ENCODE measurements at places on chromosomes 16 and 17.

GRCh38 chr16:53097190-53097589 is 42.4 kb downstream of the CHD9 start:
- DNase-seq, result no peak

- peak; percentile 75 for DNase-seq
Measured at GRCh38 chr17:81253358-81254131, 14.4 kb downstream of the NDUFAF8 start.

- DNase-seq, result peak; percentile 66
Measured at GRCh38 chr16:997440-998051, 16.0 kb downstream of the SOX8 start.

- no peak for DNase-seq
Measured at GRCh38 chr16:59173408-59173831, 439.3 kb upstream of the GOT2 start.

GRCh38 chr17:44465897-44466296 is 37.3 kb downstream of the GPATCH8 start:
- no peak for DNase-seq

GRCh38 chr17:78358538-78359320 is 1.1 kb downstream of the SOCS3 start:
- no peak for DNase-seq

- no peak for DNase-seq
Measured at GRCh38 chr17:58617563-58617962, 74.3 kb downstream of the TEX14 start.

DNA sequence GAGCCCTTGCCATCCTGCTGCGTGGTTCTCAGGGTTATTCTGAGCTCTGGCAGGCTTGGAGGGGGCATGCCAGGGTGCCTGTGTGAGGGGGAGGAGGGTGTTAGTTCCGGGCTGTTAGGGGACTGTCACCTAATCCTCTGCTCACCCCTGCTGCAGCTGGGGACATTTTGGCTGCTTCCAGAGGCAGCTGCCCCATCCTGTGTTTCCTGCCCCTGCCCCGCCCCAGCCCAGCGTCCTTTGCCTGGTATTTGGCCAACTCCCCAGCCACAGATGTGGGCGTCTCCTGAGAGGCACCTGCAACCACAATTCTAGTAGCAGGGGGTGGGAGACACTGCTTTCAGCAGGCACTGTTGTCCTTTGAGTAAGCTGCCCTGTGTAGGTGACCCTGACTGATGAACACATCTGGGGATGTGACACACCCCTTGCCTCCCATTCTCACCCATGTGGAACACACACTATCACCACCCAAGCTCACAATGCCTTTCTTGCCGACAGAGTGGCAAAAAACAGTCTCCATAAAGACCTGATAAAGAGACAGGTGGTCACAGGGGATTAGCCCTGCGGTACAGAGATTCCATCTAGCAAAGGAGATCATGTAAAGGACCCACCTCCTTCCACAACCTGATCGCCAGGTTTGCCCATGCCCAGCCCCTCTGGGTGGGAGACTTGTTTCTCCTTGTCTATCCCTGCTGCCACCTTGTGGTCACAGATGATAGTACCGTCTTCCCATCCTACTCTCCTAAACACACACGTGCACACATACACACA is at the start of gene CHRNE:
CHRNE (minus strand) TSS at position 48 of the 768 bp plus-strand sequence; CDS start at position 13, 35 bp downstream.
- DNase-seq, result peak; percentile 86

DNA sequence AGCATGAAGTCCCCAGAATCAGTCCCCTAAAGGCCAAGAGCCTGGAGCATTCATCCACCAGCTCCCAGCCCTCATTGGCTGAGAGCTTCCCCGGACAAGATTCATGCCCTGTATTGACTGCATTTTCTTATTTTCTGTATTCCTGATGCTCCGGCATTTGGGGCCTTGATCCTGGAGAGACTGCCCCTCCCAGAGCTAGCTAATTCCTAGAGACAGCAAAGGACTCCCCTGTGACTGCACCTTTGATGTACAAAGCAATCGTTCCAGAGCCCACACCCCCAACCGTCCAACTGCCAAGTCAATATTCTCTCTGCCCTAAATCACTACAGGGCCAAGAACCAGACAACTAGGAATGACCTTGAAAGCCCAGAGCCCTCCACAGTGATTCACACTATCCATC is 93.4 kb upstream of the CDH5 start:
- DNase-seq, result no peak

DNA sequence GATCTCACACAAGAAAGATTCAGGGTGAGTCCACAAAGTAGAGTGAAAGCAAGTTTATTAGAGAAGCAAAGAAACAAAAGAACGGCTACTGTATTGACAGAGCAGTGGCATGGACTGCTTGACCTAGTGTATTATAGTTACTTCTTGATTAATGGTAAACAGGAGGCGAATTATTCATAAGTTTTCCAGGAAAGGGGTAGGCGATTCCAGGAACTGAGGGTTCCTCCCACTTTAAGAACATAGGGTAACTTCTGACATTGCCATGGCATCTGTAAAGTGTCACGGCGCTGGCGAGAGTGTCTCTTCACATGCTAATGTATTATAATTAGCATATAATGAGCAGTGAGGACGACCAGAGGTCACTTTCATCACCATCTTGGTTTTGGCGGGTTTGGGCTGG is 93.2 kb downstream of the CACNG3 start:
- no peak for DNase-seq

- DNase-seq, result no peak
Measured at GRCh38 chr17:37744633-37744927, 279 bp downstream of the HNF1B start.

GRCh38 chr17:17514993-17515933 is 19.1 kb upstream of the RASD1 start:
- no peak for DNase-seq

DNA sequence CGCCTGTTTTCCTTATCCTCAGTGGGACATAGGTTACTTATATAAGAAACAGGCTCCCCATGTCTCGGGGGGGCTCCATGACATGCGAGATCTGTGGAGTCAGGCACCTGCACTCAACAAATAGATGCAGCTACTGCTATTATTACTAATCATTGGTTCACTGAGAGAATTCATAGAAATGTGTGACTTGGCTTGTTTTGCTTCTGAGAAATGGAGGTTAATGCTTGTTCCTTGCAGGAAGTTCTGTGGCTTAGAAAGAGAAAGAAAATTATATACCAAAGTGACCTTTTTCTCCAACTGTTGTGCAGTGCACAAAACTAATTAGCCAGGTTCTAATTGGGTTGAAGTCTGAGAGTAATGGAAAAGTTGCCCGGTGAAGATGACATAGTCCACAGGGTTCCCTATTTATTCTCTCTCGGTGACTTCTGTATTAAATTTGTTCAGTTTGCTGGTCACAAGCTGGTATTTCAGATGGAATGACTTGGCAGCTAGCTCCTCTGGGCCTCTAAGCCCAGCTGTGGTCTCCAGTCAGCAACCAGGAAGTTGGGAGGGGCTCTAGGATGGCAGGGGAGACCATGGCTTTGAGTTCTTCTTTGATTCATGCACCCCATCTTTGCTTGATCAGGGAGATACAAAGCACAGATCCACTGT is 17.6 kb upstream of the MAF start:
- DNase-seq, result no peak

DNA sequence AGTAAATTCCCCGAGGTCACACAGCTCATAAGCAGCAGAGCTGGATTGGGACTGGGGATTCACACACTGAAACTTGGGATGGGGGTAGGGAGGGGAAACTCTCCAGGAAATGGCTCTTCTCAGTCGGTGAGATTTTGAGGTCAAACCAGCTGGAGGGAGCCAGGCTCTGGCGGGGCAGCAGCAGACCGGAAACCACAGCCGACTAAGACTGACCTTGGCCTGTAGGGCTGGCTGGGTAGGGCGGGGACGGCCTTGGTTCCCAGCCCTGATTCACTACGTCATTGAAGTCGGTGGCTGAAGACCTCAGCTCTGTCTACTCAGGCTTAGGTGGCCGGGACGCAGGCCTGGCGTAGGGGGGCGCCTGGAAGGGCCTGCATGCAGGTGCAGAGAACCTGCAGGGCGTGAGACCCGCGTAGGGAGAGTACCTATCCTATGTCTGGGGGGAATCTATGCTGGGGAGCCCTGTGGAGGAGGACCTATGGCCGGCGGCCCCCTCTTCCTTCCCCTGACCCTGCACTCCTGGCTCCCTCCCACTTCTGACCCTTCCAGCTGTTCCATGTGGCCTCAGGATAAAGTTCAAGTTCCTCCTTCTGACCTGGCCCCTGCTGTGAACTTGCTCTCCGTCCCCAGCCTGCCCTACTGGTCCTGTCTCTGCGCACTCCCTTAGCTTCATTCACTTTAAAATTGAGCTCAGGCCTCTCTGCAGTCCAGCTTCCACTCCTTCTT is 11.9 kb upstream of the SLC4A1 start:
- peak; percentile 42 for DNase-seq

DNA sequence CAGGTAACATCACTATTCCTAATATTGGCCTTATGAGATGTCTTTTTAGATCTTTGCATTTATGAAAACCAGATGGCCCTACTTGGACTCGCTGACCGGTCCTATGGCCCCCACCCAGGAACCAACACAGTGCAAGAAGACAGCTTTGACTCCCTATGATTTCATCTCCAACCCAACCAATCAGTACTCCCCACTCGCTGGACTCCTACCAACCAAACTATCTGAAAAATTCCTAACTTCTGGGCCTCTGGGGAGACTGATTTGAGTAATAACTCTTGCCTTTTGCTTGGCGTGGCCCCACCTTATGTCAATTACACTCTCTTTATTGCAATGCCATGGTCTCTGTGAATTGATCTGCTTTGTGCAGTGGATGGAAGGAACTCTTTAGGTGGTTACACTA is 828.9 kb downstream of the CDH11 start:
- no peak for DNase-seq

DNA sequence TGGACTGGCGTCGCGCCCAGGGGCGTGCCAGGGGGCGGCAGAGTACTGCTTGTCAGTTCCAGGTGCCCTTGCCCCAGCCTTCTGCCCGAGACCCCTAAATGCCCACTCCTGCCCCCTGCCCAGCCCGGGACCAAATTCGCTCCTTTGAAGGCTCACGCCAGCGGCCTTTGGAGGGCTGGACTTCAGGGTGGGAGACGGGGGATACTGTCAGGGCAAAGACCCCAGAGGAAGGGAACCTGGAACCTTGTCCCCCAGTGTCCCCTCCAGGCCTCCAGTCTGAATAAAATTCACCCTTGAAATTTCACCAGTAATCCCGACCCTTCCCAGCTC is 737 bp downstream of the OTOP3 start:
- DNase-seq, result no peak

DNA sequence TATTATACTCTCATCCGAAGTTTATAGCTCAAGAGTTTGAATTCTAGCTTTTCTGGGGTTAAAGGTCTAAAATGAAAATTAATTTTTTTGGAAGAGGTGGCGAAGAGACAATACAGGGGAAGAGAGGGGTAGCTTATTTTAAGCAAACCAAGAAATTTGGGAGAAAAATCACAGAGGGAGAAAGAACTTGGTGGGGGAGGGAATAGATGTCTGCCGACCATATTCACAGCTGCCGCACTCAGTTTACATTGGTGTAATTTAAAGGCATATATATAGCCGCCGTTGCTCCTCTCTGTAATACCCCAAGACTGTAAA is 6.5 kb upstream of the ZFHX3 start:
- no peak for DNase-seq

DNA sequence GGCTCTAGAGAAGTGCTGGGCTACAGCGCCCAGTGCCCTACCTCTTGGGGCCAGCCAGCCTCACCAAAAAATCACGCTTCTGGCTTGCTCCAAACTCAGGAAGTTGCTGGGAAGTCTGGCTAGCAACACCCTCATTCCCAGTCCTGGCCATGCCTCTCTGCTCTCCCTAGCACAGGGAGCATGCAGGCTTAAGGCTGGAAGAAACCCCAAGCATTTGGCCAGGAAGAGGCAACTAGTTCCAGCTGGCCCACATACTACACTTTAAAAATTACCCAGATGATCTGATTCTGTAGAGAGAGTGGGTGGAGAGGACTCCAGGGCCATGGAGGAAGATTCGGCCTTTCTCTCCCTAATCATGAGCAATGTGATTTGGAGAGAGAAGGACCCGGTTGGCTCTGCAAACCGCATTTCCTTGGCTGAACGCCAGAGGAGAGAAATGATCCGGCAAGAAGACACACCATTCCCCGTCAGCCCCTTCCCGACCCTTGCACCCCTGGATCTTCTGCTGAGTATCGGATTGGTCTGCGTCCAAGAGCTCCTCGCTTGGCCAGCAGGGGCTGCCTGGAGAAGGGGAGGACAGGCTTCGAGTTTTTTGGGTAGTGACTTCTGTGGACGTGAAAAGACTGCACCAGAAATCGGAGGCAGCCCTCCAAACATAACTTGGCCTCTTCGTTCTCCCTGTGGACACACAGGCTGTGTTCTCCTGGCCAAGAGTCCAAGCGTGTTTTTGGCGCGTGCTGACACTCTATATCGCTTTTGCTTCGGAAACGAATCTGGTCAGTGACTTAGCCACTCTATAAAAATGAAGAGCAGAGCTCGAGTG is 406.3 kb downstream of the WWOX start:
- DNase-seq, result no peak

DNA sequence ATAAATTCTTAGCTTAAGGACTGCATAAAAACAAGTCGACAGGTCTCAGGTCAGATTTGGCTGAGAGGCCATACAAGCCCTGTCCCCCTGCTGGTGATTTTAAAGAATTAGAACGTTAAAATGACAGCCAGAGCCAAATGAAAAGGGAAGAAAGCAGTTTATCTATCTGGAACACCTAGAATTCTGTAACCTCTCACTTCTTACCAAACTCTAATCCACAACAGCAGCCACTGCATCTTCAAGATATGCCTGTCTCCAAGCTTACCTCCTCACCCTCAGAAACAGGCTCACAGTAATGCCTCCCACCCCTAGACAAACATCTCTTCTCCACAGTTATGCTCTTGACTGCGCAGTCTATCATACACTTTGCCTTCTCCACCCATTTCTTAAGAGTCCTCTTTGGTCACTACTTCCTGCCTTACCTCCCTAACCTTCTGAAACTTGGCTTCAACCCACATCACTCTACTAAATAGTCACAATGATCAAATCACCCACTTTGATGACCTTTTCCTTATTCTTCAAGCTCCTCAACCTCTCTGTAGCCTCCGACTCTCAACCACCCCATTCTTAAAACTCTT is 14.2 kb downstream of the ANKFY1 start:
- peak; percentile 37 for DNase-seq

GRCh38 chr16:13176711-13177110 is 275.3 kb downstream of the SHISA9 start:
- no peak for DNase-seq

DNA sequence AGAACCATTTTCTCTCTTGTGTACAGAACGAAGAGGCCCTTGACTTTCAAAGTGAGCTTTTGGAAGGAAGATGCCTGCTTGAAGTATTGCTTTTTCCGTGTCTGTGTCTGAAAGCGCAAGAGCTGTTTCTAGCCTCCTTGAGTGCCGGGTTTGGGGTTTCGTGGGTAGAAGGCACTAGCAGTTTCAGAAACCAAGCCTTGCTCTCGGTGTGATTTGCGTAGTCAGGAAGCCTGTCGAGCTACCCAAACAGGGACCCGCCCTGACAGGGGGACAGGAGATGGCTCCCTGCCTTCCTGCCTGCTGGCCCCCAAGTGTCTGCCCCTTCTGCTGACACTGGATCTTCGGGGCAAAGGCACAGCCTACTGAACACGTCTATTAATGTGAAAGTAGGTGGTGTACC is 322.0 kb downstream of the MAF start:
- peak; percentile 72 for DNase-seq
